Esophagus mucosa (tissue), 1 donor: ENCODE measurements at places on chromosomes 12 and 14. TPM values are rescaled to one million over a fixed set of nuclear protein-coding genes. Genes with fewer than 3 reads are reported as not detected.

DNA sequence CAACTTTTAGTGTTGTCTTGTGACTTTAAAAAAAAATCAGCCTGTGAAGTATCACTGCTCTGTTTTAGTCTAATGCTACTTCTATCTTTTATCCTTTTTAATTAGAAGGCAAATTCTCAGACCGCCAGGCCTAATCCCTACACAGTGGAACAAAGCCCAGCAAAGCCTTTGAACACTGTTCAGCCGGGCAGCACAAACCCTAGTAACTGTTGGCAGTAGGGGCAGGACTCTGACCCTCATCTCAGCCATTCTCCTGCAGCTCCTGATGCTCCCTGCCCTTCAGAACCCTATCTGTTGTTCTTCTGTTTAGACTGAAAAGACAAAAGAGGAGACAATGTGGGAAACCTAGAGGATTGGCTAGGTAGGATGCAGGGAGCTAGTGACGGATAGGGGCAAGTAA lies 78.0 kb upstream of the OTX2 start:
- no peak for ATAC-seq

DNA sequence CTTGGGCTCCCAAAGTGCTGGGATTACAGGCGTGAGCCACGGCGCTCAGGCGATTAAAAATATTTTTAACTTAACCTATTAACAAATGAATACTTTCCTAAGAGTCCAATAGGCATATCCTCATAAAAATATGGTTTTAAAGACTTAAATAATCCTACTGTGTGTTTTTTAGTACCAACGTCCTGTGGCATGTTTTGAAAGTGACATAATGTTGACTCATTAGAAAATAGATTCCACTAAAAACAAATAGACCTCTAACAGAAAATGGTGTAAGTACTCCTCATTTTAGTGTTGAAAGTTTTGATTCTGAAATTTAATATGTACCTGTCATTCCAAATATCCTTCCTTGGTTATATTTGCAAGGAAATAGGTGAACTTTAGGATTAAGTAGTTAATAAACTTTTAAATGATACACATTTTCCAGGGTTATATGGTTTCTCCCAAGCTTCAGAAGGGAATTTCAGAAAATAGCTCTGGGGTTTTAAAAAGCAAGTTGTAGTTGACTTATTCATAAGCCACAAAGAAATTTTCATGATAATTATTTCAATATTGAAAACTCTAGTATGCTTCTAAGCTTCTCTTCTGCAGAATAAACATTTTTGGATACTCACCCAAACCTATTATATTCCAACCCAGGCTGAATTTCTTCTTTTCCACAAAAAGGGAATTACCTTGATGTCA lies 12.1 kb upstream of the LUM start:
- no peak for ATAC-seq

The CRIP2 gene
- total RNA-seq: 51.5 TPM

The ABCC9 gene
- 3.0 TPM for total RNA-seq

DNA sequence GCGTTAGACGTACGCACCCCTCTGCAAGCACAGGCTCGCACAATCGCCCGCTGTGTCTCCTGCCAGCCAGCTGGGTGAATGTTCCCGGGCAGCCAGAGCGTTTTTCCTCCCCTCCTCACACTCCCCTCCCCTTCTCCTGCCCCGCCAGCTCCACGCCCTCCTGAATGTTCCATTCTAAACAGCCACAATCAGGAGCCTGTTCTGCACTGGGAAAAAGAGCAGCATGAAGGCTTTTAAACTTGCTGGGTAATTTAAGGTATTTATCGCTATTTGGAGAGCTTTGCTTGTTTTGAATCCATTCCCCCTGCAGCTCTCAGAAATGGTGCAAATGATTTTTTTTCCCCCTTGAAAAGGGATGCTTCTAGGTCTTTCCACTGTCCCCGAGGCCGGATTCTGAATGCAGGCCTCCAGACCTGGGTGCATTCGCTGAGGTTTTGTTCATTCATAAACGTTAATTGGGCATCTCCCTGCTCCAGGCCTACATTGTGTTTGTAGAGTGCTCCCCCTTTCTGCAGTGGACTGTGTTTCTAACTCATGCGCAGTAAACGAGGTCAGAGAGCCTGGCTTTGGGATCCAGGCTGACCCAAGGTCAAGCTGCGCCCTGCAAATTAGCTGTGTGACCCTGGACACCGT lies 212.5 kb downstream of the CHST11 start:
- peak; percentile 19 for ATAC-seq

DNA sequence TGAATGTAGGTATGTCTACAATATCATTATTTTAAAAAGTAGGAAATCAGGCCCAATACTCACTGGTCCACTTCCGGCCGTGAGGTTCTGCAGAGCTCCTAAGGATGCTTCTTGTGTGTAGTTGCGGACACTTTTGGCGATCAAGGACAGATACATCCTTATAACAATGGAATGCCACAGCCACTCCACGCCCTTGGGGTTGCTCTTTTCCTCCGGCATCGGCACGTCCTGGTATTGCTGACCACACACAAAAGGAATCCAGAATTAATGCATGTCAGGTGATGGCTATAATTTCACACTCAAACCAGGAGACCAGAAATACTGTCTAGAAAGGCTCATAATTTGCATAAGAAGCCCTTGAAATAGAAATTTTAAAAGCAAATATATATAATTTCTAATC lies 65.6 kb upstream of the YARS2 start:
- no peak for ATAC-seq

DNA sequence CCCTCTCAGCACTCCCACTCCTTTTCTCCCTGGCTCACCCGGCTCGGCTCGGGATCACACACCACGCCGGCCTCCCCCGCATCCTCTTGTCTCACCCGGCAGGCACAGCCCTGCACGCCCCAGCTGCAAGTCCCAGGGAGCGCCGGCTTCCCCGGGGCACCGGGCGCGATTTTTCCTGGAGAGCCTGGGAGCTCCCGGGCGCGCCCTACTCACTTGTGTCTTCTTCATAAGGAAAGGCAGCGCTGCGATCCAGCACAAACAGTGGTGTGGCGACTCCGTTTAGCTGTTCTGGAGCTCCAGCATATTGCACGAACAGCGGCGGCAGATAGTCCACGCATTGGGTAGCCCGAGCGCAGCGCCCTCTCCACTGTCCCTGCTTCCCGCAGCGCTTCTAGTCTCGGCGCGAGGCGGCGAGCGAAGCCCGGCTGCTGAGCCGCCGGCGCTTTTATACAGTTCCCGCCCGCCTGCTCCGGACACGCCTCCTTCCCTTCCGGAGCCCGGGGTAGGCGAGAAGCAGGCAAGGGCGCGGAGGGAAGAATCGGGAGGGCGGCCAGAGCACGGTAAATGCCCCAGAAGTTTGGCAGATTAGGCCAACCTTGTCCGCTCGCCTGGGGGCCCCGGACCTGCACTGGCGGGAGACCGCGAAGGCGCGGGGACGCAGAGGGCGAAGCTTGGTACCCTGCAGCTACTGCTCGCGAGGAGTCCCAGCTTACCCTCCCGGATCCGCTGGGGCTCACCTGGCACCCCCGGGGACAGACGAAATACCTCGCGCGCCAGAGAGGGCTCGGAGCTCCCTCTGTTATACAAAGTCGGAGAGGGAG lies at the start of gene KITLG:
KITLG (minus strand) TSS at position 421 of the 821 bp plus-strand sequence; CDS start at position 228, 193 bp downstream.
- ATAC-seq: peak; percentile 95

The KCNA1 gene
- not detected for total RNA-seq

DNA sequence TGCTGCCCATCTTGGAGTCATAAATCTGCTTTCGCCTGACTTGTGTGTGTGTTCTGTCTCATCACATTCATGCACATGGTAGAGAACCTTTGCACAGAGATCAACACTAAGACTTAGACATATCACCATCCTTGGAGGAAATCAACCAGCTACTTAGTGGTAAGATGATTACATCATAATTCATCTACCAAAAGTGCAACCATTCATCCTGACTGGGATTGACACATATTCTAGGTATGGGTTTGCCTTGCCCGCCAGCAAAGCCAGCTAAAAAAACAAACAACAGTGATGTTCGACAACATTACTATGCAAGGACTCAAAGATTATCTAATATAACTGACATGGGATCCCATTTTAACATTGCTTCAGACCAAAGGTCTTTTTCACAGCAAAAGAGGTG lies 228.7 kb downstream of the NUAK1 start:
- ATAC-seq: no peak

The MGST1 gene
- total RNA-seq: 145 TPM

- ATAC-seq: no peak
Measured at GRCh38 chr14:63191211-63191610, 13.0 kb upstream of the RHOJ start.

The ASIC1 gene
- 2.1 TPM for total RNA-seq

The SLCO1B1 gene
- 0.08 TPM for total RNA-seq

- ATAC-seq: no peak
Measured at GRCh38 chr14:61977217-61977616, 215.0 kb downstream of the SNAPC1 start.

The OR4K5 gene
- not detected for total RNA-seq

DNA sequence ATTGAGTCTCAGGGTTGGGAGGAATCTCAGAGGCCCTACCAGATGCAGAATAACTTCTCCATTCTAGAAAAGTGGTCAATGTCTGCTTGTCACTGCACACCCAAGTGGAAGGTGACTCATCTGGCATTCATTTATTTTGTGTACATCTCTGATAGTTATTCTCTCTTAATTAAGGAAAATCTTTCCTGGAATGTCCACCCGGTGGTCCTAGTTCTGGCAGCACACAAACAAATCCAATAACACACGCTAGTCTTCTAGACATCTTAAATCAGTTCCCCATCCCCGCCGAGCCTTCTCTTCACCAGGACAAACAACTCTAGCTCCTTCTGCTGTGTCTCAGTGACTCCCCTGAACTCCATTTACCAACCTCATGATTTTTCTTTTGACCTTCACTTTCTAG lies 50.0 kb upstream of the SCN8A start:
- no peak for ATAC-seq

The NXPH4 gene
- 6.7 TPM for total RNA-seq

DNA sequence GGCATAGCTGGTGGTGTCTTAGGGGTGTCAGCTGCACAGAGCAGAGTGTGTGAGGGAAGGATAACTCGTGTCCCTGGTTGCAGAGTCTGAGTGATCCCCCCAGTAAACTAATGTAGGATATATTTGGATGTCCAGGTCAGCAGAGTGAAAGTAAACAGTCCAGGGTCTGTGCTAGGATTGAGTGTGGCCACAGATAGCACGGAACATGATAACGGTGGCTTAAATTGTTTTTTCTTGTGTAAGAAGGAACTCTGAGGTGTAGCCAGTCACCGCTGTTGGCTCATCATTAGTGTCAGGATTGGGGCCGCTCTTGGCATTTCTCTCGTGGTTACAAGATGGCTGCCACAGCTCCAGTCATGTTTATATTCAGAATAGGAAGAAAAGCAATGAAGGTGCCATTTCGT lies 97.3 kb downstream of the DERA start:
- ATAC-seq: no peak

The KCNMB4 gene
- 0.76 TPM for total RNA-seq

The KRT79 gene
- total RNA-seq: 0.32 TPM

GRCh38 chr14:36513451-36514277 lies 6.4 kb downstream of the NKX2-1 start:
- ATAC-seq: no peak

The CCDC91 gene
- 13.3 TPM for total RNA-seq

DNA sequence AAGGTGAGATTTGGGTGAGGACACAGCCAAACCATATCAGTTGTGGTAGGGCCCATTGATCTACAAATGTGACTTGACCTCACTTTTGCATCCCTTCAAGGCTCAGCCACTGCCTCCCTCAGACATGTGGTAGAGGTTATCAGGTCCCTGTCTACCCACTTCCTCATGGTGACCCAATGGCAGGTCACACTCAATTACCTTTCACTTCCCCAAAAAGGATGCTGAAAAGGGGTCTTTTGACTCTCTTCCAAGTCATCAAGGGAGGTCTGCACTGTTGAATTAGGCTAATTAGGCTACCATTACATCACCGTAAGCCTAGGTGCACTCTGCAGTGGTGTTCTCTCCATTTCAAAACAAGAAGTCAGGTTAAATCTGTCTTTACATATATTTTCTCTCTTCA lies 22.6 kb upstream of the DRAM1 start:
- peak; percentile 20 for ATAC-seq

GRCh38 chr12:12333407-12334366 lies 16.4 kb downstream of the MANSC1 start:
- ATAC-seq: peak; percentile 56

DNA sequence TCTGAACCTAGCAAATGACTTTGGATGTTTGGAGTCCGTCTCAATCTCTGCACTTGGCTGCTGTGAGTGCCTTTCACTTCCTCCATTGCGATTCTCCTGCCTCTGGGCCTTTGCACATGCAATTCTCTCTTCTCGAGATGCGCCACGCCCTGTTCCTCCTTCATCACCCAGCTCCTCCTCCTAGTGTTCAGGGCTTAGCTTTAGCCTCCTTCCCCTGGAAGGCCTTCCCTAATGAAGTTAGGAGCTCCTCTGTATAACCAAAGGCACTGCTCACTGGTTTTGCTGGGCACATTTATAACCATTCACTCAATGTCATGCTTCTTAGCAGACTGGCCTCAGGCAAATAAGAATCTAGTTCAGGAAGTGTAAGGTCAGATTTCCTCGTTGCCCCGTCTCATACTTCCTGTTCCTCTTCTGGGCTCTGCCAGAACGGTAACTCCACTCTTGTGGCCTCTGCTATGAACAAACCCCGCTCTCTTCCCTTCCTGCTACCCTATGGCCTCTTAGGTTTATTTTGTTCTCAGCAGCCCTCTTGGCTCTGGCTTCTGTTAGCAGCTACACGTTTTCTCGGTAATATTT lies 171.4 kb downstream of the CRADD start:
- ATAC-seq: peak; percentile 42

- peak; percentile 98 for ATAC-seq
Measured at GRCh38 chr12:104137902-104138796, at the start of gene NFYB. Gene NFYB (minus strand): TSS chr12:104138210. CDS start chr12:104135453, 2,757 bp downstream.

- peak; percentile 66 for ATAC-seq
Measured at GRCh38 chr12:12899530-12900380, 8.4 kb downstream of the GPRC5A start.

DNA sequence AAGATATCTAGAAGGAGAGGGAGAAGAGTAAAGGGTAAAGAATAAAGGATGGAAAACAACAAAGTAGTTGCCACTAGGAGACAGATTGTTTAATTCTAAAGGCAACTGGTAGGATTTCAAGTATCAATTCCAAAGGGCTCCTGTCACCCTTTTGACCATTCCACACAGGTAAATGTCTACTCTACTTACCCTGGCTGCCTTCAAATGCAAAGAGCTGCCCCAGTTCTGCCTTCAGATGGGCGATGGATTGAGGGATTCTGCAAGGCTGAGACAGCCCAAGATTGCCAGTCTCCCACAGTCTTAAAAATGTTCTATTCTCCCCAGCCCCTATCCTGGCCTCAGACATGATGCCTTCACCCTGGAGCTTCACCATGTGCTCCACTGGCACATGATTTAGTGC lies 11.4 kb downstream of the KRT76 start:
- no peak for ATAC-seq

GRCh38 chr12:50551866-50552265 lies 47.1 kb downstream of the DIP2B start:
- ATAC-seq: no peak

The SLC38A4 gene
- 2.4 TPM for total RNA-seq

DNA sequence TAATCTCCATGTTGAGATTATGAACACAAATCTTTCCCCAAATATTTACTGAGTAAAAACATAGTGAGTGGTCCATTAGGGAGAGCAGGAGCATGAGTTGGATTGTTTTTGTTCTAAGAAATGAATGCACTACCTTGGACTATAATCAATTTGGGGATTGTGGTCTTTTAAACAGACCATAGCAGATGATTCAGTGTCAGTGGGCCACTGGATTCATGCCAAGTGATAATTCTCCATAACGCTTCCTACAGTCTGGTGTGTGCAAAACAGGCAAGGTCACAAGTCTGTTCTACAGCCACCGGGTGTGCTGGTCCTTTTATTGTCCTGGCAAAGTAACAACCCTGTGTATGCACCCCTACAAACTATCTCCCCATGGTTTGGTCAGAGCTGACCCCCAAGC lies 266.3 kb downstream of the APAF1 start:
- no peak for ATAC-seq

The ITGB7 gene
- total RNA-seq: 7.0 TPM

- no peak for ATAC-seq
Measured at GRCh38 chr12:47107926-47108325, 28.2 kb upstream of the AMIGO2 start.
